ENCODE measurements at places on chromosomes 16 and 17.

DNA sequence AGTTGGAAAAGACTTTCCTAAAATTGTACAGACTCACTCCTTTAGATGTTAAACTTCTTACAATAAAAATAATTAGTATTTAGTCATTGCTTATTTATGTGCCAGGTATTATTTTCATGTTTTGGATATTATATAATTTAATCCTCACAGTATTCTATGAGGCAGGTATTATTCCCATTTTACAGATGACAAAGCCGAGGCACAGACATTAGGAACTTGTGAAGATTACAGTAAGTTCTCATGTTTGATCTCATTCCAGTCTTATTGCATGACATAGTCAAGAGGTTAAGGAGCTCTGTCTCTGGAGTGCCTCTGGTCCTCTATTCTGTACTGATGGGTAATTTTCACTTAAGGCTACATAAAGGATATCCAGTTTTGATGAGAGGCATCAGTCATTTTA is 3.3 kb downstream of the HEATR3 start:
- no peak for DNase-seq

GRCh38 chr17:37050920-37051319 is 102.2 kb downstream of the AATF start:
- no peak for DNase-seq

DNA sequence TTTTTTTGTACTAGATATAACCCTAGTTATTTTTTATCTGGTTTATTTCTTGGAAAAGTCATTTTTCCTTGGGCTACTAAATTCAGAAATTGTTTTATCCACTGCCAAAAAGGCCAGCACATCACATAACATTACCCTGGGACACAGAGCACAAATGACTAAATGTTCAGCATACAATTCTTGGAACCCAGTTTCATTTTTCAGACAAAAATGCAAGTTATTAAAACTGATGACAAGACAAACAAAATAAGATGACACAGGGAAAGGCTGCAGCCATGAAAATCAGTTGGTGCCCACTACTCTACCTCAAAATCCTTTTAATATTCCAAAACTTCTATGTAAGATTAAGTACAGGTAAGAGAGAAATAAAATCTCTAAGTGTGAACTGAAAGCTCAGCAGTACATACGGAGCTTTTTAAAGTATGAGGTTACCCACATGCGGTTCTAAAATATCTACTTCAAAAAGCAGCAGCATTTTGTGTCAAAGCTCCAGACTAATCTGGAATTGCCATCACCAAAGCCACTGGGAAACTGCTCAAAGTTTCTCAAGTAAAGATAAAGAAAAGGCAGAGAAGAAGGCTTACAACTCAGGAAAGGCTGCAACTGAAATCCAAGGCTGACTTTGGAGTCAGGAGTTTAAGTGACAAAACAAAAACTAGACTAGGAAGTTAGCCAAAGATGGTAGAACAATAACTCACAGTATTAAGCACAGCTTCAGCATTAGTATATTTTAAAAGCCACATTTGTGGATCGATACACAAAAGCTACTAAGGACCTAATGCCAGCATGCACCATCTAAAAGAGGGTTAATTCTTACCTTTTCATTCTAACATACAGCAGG is 41.4 kb downstream of the AP1G1 start:
- no peak for DNase-seq

GRCh38 chr17:61897548-61898180 is 30.1 kb downstream of the INTS2 start:
- DNase-seq, result no peak
